Muscle of arm (tissue), 14 donors: ENCODE measurements at places on chromosomes 12 and 14.

DNA sequence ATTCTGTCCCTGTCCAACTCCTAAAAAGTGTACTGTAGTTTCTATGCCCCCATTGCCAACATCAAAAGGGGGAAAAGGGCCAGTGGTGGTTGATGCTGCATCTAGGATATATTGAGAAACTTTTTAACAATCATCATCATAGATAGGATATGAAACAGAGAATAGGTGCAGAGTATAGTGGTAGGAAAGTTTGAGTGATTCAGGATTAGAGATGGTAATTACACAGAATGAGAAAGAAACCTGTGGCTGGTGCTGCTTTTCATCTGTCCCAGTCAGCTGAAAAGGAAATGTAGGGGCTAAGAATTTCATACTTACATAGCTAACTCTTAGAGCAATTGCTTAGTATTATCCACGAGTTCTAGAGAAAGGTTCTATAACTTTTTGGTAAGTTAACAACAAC, 67.6 kb downstream of the GTF2A1 start:
- no peak for DNase-seq

DNA sequence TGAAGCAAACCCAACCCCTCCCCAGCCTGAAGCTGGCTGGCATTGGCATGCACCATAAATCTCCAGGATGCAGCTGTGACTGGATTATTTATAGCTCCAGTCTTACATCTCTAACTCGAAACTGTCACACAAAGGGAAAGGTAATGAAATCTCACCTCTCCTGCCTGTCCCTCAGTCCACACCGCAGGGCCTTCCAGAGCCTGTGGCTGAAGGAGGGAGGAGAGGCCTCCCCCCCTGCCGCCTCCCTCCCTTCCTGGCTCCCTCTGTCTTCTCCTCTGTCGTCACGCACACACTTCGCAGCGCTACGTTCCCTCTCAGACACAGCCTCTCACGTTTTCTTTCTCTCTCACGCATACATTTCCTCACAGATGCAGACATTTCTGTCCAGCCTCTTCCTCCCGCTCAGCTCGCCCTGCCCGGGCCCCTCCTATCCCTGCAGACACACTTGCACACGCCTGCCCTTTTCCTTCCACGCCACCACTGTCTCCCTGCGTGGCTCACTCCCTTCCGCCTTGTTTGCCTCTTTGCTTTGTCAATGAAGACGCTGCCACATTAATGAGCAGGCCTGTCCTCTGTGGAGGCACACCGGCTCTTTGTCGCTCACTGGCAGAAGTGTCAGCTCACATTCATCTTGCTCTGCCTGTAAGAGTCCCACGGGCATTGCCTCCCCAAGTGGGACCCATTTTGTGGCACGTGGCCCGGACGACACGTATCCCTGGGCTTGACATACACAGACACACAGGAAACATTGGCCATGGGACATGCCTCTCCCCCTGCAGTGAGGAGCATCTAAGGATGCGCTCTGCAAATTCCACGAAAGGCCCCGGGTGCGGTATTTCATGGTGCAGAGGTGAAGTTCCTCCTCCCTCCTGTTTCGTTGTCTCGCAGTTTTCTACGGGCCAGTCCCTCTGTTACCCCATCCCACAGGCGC, 27.9 kb downstream of the IRF2BPL start:
- DNase-seq: peak; percentile 68

DNA sequence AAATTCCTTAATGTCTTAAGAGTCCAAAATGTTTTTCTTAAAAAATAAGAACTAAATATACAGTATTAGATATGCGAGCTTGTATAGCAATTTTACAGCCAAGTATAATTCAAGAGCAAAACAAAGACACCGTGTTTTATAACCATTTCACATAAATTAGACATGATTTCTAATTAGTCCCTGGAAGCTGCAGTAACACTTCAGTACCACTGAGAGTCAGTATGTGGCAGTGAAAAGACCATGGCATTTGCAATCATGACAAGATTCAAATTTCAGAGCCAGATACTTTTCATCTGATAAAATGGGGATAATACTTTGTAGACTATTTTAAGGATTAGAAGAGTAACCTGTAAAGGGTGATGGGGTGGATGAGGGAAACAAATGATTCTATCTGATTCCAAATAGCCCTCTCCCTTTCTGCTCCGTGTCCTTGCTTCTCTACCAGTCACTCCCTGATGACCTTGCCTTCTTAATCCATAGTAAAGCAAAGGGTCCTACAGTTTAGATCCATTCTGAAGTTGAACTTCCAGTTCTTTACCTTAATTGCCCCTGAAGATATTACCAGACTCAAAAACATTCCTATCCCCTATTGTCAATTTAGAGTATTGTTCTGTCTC, 145.4 kb upstream of the ABCD2 start:
- DNase-seq: peak; percentile 25

GRCh38 chr12:52228931-52229330, 4.1 kb upstream of the KRT7 start:
- DNase-seq: no peak

- peak; percentile 16 for DNase-seq
These were observed 3.2 kb downstream of the PLXNC1 start for GRCh38 chr12:94151582-94151981.

- DNase-seq: no peak
These were observed 146.3 kb downstream of the PLCZ1 start for GRCh38 chr12:18591473-18591872.

- no peak for DNase-seq
These were observed 84.3 kb downstream of the TMEM30B start for GRCh38 chr14:61196792-61197191.

DNA sequence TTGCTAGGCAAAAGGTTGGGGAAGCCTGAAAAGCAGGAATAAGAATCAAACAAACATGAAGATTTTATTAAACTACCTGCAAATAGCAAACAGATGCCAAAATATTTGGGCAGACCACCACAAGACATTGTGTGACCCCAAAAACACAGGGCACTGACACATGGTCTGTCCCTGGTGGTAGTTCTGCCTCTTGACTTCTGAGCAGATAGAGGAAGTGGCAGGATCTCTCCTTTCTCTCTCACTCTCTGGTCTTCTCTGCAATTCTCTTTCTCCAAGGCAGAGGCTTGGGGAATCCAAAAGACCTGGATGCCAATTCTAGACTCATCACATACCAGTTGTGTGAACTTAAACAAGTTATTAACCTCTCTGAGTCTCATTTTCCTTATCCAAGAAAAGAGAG, 4.3 kb upstream of the PTGDR start:
- DNase-seq: no peak
